ENCODE measurements at places on chromosomes 6 and 20.

DNA sequence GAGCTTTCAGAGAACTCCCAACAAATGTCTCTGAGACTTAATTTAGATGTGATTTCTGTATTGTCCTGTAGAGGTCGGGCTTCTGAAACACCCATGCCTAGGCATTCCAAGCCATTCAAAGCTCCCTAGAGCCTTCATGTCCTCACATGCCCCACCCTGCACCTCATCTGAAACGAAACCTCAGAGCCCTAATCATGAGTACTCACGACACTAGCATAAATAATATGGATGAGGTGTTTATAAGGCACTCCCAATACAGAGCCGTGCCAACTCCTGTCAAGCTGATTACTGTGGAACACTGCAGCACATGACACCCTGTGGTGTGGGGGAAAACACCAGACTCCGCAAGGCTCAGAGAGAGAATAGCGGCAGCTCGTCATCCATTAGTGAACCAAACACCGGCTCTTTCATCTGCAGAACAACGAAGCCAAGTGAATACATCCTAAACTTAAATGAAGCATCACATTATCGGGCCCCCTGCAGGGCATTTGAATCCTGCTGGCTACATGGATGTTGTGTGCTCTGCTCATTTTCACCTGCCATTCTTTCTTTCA is 83.8 kb downstream of the FNDC1 start:
- peaks cover 6% of the 10 kb centered on the region for H3K4me1 ChIP-seq
- H3K27me3 ChIP-seq = no peaks in the 10 kb centered on the region
- no peaks in the 10 kb centered on the region for H3K36me3 ChIP-seq
- DNase-seq = peak; percentile 74
- H3K4me3 ChIP-seq = no peak overlapping the region
- H3K27ac ChIP-seq = no peak overlapping the region

DNA sequence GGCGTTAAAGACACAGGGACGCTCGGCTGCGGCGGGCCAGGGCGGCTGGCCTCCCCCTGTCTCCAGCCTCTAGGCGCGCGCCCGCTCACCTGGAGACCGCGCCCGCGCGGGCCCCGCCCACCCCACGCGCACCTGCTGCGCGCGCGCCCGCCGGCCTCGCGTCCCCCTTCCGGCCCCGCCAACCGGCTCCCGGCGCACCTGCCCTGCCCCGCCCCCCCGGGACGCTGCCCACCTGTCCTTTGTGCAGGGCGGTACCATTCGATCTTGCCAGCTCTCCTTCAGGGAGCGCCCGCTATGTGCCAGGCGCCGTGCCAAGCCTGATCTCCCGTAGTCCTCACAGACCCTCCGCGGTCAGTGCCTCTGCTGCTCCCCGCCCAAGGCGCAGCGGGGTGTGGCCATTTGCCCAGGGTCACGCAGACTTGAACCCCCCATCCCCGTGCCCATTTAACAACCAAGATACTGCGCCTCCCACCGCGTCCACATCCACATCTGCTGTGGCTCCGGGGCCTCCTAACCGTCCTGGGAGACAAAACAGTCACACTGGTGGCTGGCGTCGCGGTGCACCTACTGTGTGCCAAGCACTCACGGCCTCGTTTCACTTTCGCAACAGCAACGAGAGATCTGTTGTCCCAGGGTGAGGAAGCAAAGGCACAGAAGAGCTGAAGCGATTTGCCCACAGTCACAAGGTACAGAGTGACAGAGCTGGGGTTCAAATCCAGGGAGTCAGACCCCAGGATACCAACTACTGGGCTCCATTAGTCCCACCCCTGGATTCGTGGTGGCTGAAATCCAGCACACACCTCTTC is 48.1 kb downstream of the NOL4L start:
- peak overlapping the region; percentile 75 for H3K4me3 ChIP-seq
- no peak overlapping the region for H3K27ac ChIP-seq
- DNase-seq = no peak
- H3K27me3 ChIP-seq = peaks cover under 1% of the 10 kb centered on the region

DNA sequence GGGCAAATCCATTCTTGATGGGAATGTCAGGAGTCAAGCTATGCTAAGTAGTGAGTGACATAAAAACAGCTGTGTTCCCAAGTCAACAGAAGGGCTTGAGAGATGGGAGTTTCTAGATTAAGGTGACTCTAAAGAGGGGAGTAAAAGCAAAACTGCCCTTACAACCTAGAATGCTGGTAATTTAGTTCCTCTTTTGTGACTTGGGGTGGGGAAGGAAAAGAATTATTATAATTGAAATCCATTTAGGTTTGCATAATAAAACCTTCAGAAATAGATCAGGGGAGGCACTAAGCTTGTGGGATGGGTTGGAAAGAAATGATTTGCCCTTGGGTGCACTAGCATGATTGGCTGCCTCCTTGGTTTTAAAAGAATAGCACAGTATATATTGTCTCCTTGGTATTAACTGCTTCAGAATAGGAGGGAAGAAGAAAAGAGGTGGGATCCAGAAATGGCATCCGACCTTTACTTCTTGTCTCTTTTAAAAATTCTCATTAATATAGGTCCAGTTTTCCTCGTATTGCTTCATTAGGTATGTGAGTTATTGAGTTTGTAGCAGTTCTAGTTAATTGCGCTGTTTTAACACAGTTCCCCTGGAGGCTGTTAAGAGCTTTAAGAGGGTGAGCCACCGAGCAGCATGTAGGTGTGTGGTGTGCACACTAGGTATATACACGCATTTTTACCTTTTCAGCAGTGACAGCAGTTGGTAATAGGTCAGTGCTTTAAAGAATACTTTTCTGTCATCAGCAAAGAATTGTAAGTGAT is 95.3 kb upstream of the VSTM2L start:
- H3K27ac ChIP-seq = no peak overlapping the region
- no peak for DNase-seq
- H3K4me3 ChIP-seq = no peak overlapping the region
- H3K36me3 ChIP-seq = peaks cover 36% of the 10 kb centered on the region
- H3K27me3 ChIP-seq = no peaks in the 10 kb centered on the region
- H3K4me1 ChIP-seq = no peaks in the 10 kb centered on the region

DNA sequence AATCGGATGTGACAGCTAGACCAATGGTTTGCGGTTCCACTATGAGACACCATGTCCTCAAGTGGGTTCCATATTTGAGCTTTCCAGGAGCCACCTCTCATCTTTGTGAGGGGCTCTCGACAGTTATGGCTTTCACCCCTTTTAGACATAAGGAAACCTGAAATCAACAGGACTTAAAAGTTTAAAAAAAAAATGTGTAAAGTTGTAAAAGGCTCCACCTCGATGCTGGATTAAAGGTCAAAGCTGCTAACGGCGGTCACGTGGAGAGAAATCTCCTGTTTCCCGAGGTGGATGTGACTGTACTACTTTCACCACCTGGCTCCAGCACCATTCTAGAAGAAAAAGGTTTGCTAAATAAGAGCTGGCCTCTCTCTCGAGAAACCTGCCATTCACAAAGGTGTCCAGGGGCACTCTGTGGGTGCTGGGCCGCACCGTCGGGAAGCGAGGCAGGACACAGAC is 542 bp downstream of the ATP5F1E start:
- no peaks in the 10 kb centered on the region for H3K27me3 ChIP-seq
- H3K27ac ChIP-seq = peak overlapping the region; percentile 78
- H3K4me3 ChIP-seq = peak overlapping the region; percentile 90
- DNase-seq = no peak

DNA sequence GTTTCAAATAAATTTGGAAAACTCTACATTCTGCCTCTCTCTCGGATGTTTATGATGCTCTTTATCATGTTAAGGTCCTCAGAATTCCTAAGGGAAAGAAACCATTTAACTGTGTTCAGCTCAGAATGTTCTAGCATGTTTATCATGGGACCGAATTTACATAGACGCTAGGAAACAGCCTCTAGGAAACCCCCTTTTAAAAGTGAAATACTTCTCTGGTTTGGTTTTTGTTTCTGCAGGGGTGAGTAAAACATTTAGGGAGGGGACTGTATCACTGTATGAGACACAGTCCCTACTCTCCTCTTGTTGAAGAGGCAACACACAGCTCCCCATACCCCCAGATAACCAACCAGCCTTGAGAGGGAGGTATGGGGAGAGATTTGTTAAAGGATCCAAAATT is 267.6 kb upstream of the SUPT3H start:
- no peak overlapping the region for H3K4me3 ChIP-seq
- H3K27ac ChIP-seq = no peak overlapping the region
- no peaks in the 10 kb centered on the region for H3K27me3 ChIP-seq
- no peak for DNase-seq

DNA sequence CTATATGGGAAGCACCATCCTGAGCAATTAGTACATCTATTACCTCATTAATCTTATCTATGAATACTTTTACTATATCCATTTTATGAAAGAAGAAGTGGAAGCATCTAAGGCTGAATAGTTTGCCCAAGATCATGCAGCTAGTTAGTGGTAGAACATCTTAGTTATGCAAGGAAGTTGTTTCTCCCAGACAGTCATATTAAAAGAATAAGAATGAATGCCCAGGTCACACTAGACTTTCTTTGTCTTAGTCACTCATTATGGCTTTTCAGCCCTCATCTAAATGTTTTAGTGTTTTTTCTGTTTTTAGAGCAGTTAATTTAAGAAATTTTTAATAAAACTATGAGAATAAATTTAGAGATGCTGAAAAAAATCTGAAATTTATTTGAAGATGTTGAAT is 517.5 kb downstream of the CDKAL1 start:
- H3K4me3 ChIP-seq = no peak overlapping the region
- no peak overlapping the region for H3K27ac ChIP-seq
- no peak for DNase-seq
- peaks cover 7% of the 10 kb centered on the region for H3K36me3 ChIP-seq

GRCh38 chr20:33475381-33476152 is 14.3 kb upstream of the CBFA2T2 start:
- H3K36me3 ChIP-seq = no peaks in the 10 kb centered on the region
- H3K4me3 ChIP-seq = no peak overlapping the region
- DNase-seq = no peak
- no peak overlapping the region for H3K27ac ChIP-seq

DNA sequence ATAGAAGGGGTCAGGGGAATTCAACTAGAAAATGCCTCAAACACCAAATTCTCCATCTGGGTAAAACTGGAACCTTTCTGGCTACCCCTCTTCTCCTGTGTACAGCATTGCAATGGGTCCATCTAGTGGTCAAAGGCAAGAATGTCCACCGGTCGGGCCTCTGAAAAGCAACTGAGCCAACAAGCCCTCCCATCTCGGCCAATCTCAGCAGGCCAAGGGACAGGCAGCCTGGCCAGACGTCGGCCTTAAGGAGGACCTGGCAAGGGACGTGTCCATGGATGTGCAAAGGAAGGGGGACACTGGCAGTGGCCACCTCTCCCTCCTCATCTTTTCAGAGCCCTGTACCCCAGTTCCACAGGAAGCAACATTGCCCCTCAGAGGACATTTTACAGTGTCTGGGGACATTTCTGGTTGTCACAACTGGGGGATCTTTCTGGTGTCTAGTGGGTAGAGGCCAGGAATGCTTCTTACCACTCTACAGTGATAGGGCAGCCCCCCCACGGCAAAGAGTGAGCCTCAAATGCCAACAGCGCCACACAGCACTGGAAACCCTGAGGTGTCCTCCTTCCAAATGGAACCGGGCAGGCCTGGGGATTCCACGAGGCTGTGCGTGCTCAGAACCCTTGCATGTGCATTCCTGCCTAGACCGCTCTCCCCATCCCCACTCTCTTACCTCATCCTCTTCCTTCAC is 99.8 kb upstream of the FOXA2 start:
- no peaks in the 10 kb centered on the region for H3K36me3 ChIP-seq
- H3K27me3 ChIP-seq = no peaks in the 10 kb centered on the region
- H3K4me1 ChIP-seq = peaks cover 29% of the 10 kb centered on the region
- no peak overlapping the region for H3K27ac ChIP-seq

DNA sequence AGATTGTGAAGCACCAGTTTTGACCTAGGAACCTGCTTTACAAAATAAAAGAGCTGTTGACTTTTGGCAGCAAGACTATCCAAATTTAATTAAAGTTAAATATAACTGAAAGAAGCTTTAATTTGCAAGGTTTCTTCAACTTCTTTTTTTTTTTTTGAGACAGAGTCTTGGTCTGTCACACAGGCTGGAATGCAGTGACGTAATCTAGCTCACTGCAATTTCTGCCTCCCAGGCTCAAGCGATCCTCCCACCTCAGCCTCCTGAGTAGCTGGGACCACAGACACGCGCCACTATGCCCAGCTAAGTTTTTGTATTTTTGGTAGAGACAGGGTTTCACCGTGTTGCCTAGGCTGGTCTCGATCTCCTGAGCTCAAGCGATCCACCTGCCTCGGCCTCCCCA is 13.7 kb upstream of the CSE1L start:
- H3K4me1 ChIP-seq = no peaks in the 10 kb centered on the region
- DNase-seq = no peak
- no peak overlapping the region for H3K4me3 ChIP-seq
- peaks cover 83% of the 10 kb centered on the region for H3K36me3 ChIP-seq
- H3K27me3 ChIP-seq = no peaks in the 10 kb centered on the region

- H3K27ac ChIP-seq = no peak overlapping the region
- peak; percentile 57 for DNase-seq
- H3K27me3 ChIP-seq = no peaks in the 10 kb centered on the region
- peaks cover 6% of the 10 kb centered on the region for H3K4me1 ChIP-seq
- no peaks in the 10 kb centered on the region for H3K36me3 ChIP-seq
Measured at GRCh38 chr6:158894193-158894592, 75.0 kb upstream of the EZR start.

- no peak overlapping the region for H3K4me3 ChIP-seq
- no peak overlapping the region for H3K27ac ChIP-seq
- no peak for DNase-seq
- no peaks in the 10 kb centered on the region for H3K4me1 ChIP-seq
- peaks cover 12% of the 10 kb centered on the region for H3K27me3 ChIP-seq
Measured at GRCh38 chr6:13065581-13065980, 262.8 kb downstream of the TBC1D7 start.

GRCh38 chr6:18585032-18585573 is 198.0 kb downstream of the RNF144B start:
- peaks cover 6% of the 10 kb centered on the region for H3K27me3 ChIP-seq
- H3K36me3 ChIP-seq = no peaks in the 10 kb centered on the region
- peak; percentile 61 for DNase-seq
- H3K4me3 ChIP-seq = no peak overlapping the region

GRCh38 chr20:48703107-48703506 is 124.7 kb downstream of the PREX1 start:
- H3K27ac ChIP-seq = no peak overlapping the region
- no peaks in the 10 kb centered on the region for H3K27me3 ChIP-seq
- peaks cover 7% of the 10 kb centered on the region for H3K4me1 ChIP-seq
- H3K36me3 ChIP-seq = no peaks in the 10 kb centered on the region
- no peak for DNase-seq

- H3K27ac ChIP-seq = peak overlapping the region; percentile 83
- H3K36me3 ChIP-seq = no peaks in the 10 kb centered on the region
- no peaks in the 10 kb centered on the region for H3K27me3 ChIP-seq
- H3K4me1 ChIP-seq = peaks cover 25% of the 10 kb centered on the region
- DNase-seq = no peak
Measured at GRCh38 chr20:47127546-47127945, 229.0 kb downstream of the ZMYND8 start.

- H3K36me3 ChIP-seq = peaks cover 5% of the 10 kb centered on the region
- no peak overlapping the region for H3K27ac ChIP-seq
- no peak overlapping the region for H3K4me3 ChIP-seq
- peaks cover 46% of the 10 kb centered on the region for H3K27me3 ChIP-seq
Measured at GRCh38 chr20:60862601-60863000, 389.5 kb upstream of the CDH4 start.

DNA sequence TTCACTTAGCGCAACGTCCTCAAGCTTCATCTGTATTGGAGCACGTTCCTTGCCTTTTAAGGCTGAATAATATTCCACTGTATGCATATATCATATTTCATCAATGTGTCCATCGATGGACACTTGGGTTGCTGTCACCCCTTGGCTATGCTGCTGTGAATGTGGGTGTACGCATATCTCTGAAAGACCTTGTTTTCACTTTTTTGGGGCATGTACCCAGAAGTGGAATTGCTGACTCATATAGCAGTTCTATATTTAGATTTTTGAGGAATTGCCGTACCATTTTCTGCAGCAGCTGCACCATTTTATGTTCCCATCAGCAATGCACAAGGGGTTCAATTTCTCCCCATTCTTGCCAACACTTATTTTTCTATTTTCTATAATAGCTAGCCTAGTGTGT is 22.8 kb upstream of the SLC23A2 start:
- H3K4me3 ChIP-seq = no peak overlapping the region
- DNase-seq = no peak
- H3K4me1 ChIP-seq = no peaks in the 10 kb centered on the region

Measured in MCF 10A (cell line).